ENCODE measurements at places on chromosomes 2 and 18.
A peak's percentile ranks its signal among the peaks of the same experiment; 100 is the strongest.

- no peak for DNase-seq
Observed at GRCh38 chr2:105917688-105918087, 173.0 kb downstream of the NCK2 start.

DNA sequence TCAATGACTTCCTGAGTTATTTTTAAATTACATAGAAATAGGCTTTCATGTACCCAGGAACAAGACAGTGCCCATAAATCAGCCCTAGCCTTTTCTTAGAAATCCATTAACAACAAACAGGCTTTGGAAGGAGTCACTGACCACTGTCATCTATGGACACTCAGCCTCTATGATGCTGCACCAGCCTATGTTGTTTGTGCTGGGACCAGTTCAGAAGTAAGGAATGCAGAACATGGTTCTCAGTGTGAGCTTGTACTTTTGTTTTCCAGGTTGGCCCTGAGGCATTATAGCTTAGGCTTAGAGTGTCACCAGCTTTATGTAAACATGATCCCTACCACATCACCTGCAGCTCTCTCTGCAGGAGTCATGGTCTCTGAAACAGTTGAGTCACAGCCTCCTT, 335.7 kb upstream of the CDH7 start:
- no peak for DNase-seq

DNA sequence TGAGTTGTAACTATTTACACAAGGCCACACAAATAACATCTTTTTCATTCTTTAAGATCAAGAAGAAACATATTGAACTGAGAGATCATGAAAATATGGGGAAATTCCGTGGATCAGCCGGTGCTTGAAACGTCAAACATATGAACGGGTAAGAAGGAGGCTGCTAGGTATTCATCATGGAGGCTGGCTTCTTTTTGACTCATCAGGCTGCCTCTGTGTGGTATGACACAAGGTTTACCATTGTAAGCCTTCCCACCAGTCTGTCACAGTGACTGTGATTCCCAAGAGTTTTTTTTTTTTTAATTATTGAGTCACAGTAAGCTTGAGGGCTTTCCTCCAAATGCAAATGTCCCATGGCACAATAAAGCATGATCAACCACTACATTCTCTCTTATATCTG, 506.9 kb downstream of the BCL11A start:
- no peak for DNase-seq

GRCh38 chr2:240402566-240403272, 32.7 kb upstream of the GPC1 start:
- DNase-seq, result no peak

DNA sequence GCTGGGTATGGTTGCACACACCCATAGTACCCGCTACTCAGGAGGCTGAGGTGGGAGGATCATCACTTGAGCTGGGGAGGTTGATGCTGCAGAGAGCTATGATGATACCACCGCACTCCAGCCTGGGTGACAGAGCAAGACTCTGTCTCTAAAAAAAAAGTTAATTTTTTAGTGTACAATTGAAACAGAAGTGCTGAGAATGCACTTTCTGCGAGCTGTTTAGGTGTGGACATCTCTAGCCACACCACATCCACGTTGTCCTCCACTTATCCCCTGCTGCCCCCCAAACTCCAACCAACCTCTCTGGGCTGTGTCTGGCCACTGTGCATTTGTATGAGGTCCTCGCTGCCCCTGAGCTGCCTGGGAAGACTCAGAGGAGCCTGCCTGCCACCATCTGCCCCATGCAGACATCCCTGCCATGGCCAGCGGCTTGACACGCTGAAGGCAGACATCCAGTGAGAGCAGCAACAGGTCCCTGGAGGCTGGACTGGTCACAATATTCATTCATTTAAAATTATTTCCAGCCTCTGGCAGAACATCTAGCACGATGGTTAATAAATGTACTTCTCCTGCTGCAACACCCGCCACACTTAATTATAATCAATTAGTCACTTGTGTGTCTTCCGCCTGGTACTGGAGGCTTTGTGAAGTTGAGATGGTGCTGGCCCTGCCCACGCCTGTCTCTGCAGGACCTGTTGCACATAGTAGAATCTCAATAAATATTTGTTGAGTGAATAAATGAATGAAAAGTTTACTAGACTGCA, 3.7 kb upstream of the AFF3 start:
- DNase-seq, result no peak

DNA sequence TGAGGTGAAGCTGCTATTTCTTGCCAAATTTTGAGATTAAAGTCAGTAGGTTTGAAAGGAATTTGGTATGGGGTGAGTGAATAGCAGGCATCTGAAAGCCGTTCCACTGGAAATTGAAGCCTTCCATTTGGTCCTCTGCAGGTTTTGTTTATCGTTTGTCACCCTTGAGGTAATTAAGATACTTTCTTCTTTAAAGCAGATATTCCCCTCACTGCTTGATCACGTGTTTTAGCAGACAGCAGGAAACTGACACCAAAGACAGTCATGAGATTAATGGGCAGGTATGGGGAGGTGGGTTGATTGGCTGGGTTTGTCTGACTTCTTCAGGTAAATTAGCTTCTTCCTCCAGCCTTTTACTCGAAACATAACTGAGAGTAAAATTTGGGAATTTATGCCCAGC, 10.7 kb downstream of the LPIN1 start:
- no peak for DNase-seq

- no peak for DNase-seq
Observed at GRCh38 chr2:111191877-111192276, 71.2 kb downstream of the BCL2L11 start.

GRCh38 chr2:14303366-14304115, 329.0 kb upstream of the LRATD1 start:
- no peak for DNase-seq

GRCh38 chr2:133570542-133570941, 2.3 kb upstream of the NCKAP5 start:
- DNase-seq, result no peak

GRCh38 chr18:58416704-58417683, 211.9 kb downstream of the ALPK2 start:
- DNase-seq, result no peak

GRCh38 chr18:62982600-62983251, 267.4 kb downstream of the PHLPP1 start:
- DNase-seq, result peak; percentile 52

GRCh38 chr2:37583402-37583801, 88.0 kb downstream of the CDC42EP3 start:
- DNase-seq, result no peak

DNA sequence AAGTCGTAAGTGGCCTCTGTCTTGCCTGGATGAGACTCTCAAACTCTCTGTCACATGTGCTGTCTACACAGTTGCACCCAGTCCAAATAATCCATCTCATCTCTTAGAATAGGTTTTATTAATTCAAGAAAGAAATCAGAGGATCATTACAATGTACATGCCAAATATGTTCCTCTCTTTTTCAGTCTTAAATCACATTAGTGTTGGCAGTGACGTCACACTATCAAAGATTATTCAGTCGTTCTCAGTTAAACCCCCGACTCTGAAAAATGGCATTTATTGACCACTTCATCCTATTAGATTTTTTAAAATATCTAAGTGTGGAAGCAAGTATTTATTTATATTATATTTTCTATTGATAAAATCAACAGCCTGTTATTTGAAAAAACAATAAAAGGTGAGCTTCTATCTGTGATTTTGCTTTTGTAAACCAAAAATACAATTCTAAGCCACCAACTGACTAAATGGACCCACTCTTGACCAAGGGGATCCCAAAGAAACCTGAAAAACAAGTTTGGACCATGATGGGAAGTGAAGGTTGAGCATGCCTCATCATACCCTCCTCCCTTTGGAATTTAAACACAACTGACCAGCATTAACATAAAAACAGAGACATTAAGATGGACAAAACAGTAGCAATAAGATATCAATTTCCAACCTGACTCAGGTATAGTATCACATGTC, 1894.4 kb upstream of the LRRTM1 start:
- no peak for DNase-seq

GRCh38 chr2:164068063-164068462, 332.3 kb upstream of the FIGN start:
- DNase-seq, result no peak

- no peak for DNase-seq
Observed at GRCh38 chr2:119066272-119066804, 92.2 kb downstream of the C1QL2 start.

- no peak for DNase-seq
Observed at GRCh38 chr2:238382381-238382781, 44.3 kb upstream of the ASB1 start.

DNA sequence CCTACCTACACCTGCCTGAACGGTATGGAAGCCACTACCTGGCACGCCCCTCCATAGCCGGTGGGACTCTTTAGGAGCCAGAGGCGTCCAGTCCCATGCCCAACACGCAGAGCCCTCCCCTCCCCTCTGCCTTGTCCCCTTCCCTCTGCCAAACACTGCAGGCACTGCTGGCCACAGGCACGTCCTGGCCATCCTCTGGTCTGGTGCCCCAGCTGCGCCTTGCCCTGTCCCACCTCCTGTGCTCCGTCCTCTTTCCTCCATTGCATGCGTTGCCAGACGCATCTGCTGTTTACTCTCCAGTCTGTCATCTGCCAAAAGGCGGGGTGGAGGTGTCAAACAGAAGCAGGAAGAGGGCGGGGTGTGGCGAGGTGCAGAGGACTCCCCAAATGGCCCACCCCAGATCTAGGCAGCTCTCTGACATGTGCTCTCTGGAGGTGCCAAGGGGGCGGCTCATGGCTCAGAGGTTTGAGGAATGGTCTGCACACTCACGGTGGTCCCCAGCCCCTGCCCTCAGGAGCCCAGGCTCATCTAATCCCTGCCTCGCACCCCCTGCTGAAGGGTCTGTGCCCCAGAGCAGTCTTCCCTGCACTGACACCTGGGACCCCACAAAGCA, 45.1 kb downstream of the HS6ST1 start:
- DNase-seq, result no peak

DNA sequence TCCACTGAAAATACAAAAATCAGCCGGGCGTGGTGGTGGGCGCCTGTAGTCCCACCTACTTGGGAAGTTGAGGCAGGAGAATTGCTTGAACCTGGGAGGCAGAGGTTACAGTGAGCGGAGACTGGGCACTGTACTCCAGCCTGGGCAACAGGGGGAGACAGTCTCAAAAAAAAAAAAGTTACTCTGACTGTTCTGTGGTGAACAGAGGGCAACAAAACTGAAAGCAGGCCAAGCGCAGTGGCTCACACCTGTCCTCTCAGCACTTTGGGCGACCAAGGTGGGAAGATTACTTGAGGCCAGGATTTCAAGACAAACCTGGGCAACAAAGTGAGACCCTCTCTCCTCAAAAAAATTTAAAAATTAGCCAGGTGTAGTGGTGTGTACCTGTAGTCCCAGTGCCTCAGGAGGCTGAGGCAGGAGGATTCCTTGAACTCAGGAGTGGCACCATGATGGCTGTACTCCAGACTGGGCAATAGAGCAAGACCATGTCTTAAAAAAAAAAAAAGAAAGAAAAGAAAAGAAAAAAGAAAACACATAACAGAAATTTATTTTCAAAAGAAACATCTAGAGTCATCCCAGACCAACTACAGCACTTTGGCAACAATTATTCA, 13.6 kb upstream of the RTN4 start:
- DNase-seq, result no peak
